Activated CD4-positive, alpha-beta T cell treated with anti-CD3 and anti-CD28 coated beads, Interleukin-2, amount 50 U/mL, for 16 hours (primary cell): ENCODE measurements at places on chromosomes 4 and X.

- DNase-seq, result no peak
These were observed 155.9 kb downstream of the APBB2 start for GRCh38 chr4:41058426-41058825.

DNA sequence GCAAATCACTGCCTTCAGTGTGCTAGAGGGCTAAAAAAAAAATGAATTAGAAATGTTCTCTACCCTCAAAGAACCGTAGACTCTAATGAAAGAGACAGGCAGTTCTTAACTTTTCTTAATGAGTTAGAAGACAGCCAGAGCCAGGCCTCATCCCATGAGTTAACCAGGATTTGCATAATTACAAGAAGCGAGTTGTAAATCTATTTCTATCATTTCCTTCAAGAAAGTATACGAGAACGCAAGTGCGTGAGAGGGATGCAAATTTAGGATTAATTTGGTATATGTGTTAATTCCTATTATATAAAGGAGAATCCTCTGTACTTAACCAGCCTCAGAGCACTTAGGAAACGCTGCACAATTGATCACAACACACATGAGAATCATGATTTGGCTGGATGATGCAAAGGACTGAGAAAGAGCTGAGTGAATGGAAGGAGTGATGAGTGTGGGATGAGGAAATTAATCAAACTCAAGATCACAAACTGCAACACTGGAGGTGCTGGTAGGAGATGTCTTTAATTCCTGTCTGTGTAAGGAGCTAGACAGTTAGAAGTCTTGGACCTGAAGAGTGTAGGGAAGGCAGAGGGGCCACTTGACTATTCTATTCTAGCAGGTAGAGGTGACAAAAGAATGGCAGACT is 157.2 kb downstream of the ATP10D start:
- DNase-seq, result no peak

- DNase-seq, result no peak
These were observed 12.7 kb upstream of the MCUB start for GRCh38 chr4:109547394-109547793.

GRCh38 chr4:2301806-2302205 is 39.9 kb upstream of the MXD4 start:
- no peak for DNase-seq

GRCh38 chr4:57037982-57038604 is 59.4 kb downstream of the POLR2B start:
- DNase-seq, result peak; percentile 21

- peak; percentile 82 for DNase-seq
These were observed 48.1 kb upstream of the ENPP6 start for GRCh38 chr4:184265546-184266351.

GRCh38 chr4:79397951-79398350 is 10.1 kb downstream of the GK2 start:
- DNase-seq, result no peak

- DNase-seq, result no peak
These were observed 1470.8 kb upstream of the ADGRL3 start for GRCh38 chr4:59729321-59729720.

DNA sequence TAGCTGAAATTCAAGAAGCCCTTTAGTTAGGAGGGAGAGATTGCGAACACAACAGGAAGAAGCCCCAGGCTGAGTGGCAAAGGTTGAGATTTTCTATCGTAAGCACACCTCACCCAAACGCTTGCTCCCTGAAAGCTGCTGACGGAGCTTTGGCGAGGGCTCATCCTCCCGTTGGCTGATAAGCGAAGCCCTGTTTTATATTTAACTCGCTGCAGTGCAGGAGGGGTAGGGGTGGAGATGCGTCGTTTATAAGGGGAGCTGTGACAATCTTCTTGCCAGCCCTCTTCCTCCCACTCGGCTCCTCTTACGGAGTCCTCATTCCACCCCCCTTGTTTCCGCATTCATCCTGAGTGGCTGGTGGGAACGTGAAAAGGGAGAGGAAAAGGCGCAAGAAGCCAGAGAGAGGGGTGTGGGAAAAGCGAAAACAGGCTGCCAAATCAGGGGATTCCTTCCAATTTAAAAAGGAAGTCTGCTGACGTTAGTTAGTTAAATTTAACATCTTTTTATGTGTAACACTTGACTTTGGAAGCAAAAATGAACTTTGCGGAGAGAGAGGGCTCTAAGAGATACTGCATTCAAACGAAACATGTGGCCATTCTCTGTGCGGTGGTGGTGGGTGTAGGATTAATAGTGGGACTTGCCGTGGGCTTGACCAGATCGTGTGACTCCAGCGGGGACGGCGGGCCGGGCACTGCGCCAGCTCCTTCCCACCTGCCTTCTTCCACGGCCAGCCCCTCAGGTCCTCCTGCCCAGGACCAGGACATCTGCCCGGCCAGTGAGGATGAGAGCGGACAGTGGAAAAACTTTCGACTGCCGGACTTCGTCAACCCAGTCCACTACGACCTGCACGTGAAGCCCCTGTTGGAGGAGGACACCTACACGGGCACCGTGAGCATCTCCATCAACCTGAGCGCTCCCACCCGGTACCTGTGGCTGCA is at the start of gene ENPEP:
TSS of gene ENPEP (plus strand) at position 275 of the 938 bp plus-strand sequence. CDS start at position 535, 260 bp downstream.
- DNase-seq, result no peak

- no peak for DNase-seq
These were observed 49.1 kb downstream of the MID1 start for GRCh38 chrX:10571260-10571659.

- no peak for DNase-seq
These were observed 12.5 kb downstream of the CC2D2A start for GRCh38 chr4:15481961-15482745.

- no peak for DNase-seq
These were observed 170.0 kb upstream of the RPL34 start for GRCh38 chr4:108450236-108450898.

DNA sequence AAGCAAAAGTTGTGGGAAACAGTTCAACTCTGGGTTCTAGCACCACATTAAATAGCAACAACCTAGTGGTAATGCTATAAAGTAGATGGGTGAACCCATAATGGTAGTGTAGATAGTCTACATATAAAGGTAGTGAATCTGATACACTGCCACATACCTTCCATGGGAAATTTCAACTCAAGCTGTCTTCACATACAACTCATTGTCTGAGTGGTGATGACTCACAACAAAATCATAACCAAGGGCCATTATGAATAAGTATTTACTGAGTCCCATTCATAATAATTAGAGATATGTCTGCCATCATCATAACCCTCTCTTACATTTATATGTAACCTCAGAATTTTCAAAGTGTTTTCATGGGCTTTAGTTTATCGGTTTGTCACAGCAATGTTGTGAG is 34.8 kb downstream of the EGF start:
- DNase-seq, result peak; percentile 62

GRCh38 chr4:38656111-38656510 is 7.9 kb upstream of the KLF3 start:
- no peak for DNase-seq

DNA sequence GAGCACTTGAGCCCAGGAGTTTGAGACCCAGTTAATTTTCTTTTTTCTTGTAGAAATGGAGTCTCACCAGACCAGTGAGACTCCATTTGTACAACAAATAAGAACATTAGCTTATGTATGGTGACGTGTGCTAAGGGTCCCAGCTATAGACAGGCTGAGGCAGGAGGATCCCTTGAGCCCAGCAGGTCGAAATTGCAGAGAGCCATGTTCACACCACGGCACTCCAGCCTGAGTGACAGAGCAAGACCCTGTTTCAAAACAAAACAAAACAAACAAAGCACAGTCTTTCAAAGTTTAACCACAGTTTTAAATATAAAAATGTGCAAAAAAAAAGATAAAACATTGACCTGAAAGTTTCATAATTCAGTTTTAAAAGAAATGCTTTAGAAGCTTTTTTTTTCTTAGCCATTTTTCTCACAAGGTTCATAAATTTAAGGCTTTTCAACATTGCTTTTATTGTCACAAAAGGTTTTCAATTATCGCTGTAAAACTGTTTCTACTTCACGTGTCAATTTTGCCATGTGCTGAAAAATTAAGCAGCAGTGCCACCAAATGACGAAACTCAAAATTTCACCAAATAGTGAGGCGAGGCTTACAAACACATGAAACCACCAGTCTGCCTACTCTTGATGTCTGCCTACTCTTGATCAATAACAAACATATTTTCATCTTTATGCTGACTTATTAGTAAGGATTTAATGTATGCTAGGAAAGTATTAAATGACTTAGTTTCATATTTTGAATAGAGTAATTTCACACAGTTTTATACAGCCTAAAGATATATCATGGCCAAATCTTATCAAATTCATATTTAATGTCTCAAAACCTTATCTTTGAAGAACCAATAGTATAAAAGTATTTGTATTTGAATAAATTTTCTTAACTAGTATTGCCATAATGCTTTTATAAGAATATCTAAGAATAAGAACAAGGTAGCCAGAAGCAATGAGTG is 126.3 kb downstream of the NEK1 start:
- DNase-seq, result peak; percentile 43

DNA sequence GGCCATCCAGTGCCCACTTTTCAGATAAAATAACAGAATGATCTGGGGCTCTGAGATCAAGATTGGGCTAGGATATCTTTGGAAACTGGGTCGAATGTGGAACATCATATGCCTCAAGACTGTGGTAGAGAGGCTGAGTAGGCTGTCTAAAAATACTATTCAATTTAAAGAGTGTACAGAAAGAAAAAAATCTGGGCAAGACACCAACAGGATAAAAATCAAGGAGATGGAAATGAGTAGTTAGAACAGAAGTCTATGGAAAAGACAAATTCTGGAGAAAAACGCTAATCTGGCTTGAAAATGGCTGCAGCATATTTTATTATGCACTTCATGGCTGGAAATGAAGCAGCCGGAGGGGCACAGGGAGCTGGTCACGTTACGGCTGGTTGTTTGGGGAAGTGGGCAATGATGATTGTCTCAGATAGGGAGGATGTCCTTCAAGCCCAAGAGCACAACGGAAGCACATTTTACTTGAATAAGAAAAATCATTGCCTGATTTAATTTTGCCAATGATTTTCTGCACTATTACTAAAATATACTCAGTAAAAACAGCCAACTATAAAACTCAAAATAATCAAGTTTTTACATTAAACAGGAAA is 27.1 kb upstream of the MAPK10 start:
- DNase-seq, result no peak

DNA sequence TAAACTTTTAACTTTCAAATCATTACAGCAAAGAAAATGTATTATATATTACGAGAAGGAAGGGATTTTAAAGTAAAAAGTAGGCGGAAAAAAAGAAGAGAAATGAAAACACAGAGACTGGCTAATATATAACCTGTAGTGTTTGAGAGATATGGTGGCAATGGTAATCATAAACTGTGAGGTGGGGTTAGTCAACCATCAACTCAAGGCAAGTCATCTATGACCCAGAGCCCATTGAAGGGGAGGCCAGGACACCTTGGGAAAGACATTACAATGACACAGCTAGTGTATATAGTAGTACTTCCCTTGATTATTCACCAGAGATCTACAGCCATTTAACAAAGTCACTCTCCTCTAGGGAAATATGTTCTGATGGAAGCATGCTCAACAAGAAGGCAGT is 423.9 kb upstream of the PITX2 start:
- no peak for DNase-seq

DNA sequence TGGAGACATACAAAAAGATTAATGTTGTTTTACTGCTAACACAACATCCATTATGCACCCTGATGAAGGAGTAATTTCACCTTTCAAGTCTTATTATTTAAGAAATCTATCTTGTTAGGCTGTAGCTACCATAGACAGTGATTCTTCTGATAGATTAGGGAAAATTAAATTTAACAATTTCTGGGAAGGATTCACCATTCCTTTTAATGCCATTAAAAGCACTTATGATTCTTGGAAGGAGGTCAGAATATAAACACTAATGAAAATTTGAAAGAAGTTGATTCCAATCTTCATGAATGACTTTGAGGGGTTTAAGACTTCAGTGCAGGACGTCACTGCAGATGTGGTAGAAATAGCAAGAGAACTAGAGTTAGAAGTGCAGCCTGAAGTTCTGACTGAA is 69.8 kb downstream of the F11 start:
- DNase-seq, result no peak

GRCh38 chr4:150743564-150744342 is 161.8 kb downstream of the MAB21L2 start:
- DNase-seq, result no peak

DNA sequence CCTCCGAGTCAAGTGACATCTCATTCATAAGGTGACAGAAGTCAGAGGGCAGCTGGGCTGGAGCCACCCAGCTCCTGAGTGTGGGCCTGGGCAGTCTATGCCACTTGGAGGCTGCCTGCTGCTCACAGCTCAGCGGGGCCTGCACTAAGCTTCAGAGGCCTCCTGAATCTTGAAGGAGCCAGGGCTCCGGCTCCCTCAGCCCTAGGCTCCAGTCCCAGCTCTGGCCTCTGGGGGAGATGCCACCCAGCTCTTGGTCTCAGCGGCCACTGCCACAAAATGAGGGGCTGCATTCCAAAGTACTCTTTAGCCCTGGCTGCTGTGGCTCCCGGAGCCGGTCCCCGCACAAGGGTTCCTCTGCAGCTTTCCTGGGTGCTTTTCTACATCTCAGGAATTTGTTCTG is 32.7 kb upstream of the PSAPL1 start:
- DNase-seq, result no peak
